H4 (cell line): ENCODE measurements at places on chromosomes 16 and 17. TPM values are rescaled to one million over a fixed set of nuclear protein-coding genes. Genes with fewer than 3 reads are reported as not detected.

Gene WFDC1
- total RNA-seq = not detected in 2 replicates

Gene RNF227
- 1.1 and 3.6 TPM in 2 replicates for total RNA-seq

GRCh38 chr16:56265184-56265583 lies 73.9 kb downstream of the GNAO1 start:
- no peak for DNase-seq

- no peak for DNase-seq
Measured at GRCh38 chr17:8074554-8074953, 13.0 kb downstream of the ALOX12B start.

DNA sequence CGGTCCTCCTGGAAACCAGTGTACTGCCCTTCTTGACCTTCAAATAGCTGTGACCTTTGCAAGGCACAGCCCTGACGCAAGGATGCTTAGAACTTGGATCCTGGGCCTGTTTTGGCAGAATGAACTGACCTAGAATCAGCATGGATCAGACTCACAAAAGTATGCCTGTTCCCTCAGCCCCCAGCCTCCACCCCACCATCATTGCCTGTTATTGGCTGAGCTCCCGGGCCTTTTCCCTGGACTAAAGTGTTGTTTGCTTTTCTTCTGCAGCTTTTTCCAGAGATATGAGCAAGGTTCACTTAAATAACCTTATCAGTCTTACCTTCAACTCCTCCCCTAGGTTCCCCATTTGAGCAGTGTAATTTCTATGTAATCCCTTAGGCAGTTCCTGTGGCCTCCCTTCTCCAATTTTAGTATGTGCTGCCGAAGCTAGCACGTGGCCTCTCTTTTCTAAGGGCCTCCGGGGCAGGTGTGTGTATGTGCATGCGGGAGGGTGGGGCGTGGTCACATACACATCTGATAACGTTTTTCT lies 347.4 kb downstream of the MAF start:
- no peak for DNase-seq

Gene TRIM72
- total RNA-seq = not detected in 2 replicates

Gene OR1F1
- 0.81 TPM in 1 of 2 replicates, not detected in the other for total RNA-seq

GRCh38 chr16:83994087-83994486 lies 26.0 kb downstream of the NECAB2 start:
- peak; percentile 78 for DNase-seq
